ENCODE measurements at places on chromosomes 4 and X.

DNA sequence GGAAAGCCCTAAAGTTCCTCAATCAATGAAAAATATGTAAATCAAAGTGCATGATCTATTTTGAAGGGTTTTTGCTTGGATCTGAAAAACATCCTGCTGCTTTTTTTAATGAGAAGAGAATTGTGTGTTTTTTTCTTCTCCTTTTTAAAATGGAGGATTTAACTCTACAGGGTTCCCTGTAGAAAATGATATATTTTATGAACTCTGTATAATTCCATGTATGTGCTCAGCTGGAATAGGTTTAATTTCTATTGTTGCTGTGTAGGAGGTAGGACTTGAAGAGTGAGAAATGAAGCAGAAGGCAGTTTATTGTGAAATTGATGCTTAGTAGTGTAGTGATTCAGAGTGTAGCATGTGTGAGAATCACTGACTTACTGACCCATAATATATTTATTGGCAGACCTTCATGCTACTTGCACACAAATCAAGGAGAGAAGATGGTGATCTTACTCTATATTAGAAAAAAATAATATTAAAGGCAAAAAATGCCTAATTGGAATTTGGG is 286.8 kb upstream of the FSTL5 start:
- no peak for DNase-seq

DNA sequence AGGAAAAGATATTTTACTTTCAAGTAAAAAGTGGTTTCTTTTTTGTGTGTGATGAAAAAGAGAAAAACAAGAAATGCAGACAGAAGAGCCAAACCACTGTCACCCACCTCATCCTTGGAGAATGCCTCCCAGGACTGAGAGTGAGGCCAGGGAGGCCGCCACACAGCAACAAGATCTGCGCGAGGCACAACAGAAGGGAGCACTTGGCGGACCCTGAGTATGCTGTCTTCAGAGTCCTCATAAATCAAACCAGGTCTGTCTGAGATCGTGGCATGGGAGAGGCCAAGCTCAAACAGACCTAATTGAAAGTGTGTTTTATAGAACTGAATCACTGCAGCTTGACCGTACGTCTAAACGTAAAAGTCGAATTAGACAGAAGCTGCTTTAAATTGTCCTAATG is 134.3 kb upstream of the VCX2 start:
- DNase-seq: no peak

DNA sequence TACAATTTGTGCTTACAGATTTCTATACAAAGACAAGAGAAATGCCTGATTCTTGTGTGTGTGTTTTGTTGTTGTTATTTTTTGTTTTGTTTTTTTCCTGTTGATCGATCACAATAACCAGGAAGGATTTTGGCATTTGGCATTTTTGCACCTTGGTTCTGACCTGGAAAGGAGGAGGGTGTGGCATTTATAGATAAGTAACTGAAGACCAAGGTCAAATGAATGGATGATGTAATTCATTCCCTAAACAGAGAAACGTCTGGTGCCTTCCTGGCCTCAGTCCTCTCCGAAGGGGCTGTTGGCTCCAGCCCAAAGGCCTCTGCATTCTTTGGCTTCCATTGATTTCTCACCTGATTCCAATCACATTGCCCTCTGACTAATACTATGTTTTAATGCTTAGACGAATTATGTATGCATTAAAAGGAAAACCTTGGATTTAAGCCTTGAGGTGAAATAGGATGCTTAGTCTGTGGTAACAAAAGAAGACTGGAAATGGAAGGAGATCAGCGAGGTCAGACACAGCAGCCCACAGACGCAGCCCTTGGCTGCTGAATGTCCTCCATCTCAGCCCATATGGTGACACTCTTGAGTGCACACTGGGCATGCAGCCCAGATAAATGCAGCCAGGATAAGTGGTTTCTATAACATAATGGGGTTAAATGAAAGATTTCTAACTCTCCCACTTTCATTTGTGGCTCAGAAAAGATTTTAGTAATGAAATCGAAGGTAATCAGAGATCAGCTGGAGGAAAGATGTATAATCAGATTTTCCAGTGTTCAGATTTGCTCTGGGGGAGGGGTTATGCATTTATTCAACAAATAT is 60.5 kb upstream of the TRIM2 start:
- no peak for DNase-seq

- no peak for DNase-seq
Measured at GRCh38 chrX:134782796-134783195, 124.5 kb upstream of the PLAC1 start.

GRCh38 chrX:23334848-23335599 is at the start of gene PTCHD1:
Gene PTCHD1, plus strand, starts transcription at chrX:23334849. Its CDS starts 27 bp downstream, at chrX:23334876.
- DNase-seq: no peak

GRCh38 chrX:55167124-55167803 is 52.9 kb upstream of the PAGE5 start:
- DNase-seq: no peak

DNA sequence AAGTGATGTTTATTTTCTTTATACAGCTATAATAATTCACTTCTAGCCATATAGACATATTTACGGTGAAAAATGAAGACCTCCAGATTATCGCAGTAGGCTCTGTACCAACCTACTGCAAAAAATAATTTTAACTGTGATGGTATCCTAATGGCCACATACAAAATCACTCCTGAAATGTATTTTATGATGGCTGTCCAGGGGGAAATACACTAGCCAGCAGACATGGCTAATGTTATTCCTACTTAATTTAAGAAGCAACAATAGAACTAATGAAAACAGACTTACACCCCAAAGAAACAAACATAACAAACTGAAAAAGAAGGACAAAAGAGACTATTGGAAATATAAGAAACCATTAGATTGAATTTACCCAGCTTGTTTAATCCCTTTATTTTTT is 4.6 kb downstream of the NKX6-1 start:
- DNase-seq: no peak

- DNase-seq: no peak
Measured at GRCh38 chr4:188053302-188053701, 56.1 kb downstream of the TRIML2 start.

DNA sequence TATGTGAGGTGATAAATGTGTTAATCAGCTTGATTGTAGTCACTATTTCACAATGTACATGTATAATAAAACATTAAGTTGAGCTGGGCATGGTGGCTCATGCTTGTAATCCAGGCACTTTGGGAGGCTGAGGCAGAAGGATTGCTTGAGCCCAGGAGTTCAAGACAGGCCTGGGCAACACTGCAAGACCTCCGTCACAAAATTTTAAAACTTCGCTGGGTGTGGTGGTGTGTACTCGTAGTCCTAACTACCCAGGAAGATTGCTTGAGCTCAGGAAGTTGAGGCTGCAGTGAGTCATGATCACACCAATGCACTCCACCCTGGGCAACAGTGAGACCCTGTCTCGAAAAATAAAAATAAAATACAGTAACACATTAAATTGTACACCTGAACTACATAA is 20.1 kb downstream of the LYAR start:
- DNase-seq: no peak

GRCh38 chr4:124432500-124432899 is 280.0 kb downstream of the ANKRD50 start:
- DNase-seq: no peak

GRCh38 chrX:136549226-136549625 is 17.2 kb downstream of the VGLL1 start:
- no peak for DNase-seq

DNA sequence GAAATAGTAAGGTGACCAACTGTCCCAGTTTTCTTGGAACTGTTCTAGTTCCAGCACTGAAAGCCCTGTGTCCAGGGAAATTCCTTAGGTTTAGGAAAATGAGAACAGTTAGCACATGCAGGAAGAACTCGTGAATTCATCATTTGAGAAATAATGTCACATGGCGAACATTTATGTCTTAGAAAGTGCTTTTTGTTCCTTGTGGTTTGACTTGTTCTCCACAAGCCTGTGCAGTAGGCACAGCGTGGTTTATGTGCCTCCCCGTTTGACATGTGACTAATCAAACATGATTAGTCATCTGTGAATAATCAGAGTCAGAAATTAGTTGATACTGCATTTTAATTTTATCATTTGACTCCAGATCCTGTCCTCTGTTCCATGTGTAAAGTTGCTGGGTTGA is 556.0 kb upstream of the CPEB2 start:
- no peak for DNase-seq

DNA sequence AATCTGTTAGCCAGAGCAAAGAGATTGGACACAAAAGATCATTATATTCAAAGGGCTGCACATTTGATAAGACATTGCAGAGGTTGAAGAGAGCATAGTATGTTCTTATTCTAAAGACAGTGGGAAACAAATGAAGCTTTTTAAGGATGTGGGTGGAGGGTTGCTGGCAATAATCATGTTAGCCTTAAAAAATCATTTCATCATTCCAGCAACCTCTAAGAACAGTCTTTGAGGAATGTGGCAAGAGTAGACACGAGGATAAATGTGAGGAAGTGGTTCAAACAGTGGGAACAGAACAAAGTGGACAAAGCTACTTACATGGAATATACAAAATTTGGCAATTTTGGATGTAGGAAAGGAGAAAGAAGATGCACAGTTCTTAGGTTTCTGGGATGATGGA is 167.3 kb upstream of the SPRY1 start:
- no peak for DNase-seq

- no peak for DNase-seq
Measured at GRCh38 chr4:3030566-3031356, 43.6 kb downstream of the HTT-AS start.

GRCh38 chr4:157702831-157703230 is 470.0 kb downstream of the GASK1B start:
- no peak for DNase-seq

DNA sequence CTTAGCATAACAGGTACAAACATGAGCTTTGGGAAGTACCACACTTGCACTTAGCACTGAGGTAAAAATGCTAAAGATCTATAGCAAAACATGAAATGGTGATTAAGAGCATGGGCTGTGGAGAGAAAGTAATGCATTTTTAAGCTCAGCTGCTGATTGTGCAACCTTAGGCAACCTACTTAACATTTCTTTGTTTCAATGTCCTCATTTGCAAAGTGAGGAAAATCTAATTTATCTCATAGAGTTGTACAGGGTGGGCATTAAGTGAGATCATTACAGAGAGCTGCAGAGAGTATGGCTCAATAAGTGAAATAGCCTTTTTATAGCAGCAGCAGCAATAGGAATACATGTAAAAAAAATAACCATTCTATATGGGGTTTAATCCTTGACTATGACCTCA is 87.0 kb downstream of the PAK3 start:
- no peak for DNase-seq

- DNase-seq: no peak
Measured at GRCh38 chr4:82136161-82136801, 237.5 kb downstream of the HNRNPD start.

DNA sequence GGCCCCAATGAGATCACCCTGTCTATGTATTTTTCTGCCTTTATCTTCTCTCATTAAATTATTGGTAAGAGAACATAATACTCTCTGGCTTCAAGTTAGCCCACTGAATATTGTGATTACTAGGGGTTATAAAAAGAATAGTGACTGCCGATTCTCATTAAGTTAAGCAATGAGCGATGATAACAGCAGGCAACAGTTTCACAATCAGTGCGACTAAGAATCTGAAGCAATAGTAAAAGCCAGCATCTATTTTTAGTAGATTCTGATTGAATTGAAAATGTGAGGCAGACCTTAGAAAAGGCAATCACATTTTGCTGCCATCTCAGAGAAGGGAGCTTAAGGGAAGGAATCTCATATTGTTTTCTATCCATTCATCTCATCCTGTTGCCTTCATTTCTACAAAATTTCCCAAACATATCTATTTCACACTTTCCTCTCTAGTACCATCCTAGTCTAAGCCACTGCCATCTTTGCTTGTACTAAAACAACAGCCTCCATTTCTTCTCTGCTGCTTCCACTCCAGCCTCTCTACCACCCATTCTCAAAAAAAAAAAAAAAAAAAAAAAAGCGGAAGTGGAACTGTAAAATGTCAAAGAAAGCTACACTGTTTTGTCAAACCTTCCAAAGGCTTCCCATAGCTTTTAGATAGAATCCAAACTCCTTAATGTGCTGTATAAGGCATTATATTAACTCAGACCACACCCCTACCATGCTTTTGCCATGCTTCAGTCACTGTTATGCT is 17.4 kb downstream of the GABRA4 start:
- no peak for DNase-seq

DNA sequence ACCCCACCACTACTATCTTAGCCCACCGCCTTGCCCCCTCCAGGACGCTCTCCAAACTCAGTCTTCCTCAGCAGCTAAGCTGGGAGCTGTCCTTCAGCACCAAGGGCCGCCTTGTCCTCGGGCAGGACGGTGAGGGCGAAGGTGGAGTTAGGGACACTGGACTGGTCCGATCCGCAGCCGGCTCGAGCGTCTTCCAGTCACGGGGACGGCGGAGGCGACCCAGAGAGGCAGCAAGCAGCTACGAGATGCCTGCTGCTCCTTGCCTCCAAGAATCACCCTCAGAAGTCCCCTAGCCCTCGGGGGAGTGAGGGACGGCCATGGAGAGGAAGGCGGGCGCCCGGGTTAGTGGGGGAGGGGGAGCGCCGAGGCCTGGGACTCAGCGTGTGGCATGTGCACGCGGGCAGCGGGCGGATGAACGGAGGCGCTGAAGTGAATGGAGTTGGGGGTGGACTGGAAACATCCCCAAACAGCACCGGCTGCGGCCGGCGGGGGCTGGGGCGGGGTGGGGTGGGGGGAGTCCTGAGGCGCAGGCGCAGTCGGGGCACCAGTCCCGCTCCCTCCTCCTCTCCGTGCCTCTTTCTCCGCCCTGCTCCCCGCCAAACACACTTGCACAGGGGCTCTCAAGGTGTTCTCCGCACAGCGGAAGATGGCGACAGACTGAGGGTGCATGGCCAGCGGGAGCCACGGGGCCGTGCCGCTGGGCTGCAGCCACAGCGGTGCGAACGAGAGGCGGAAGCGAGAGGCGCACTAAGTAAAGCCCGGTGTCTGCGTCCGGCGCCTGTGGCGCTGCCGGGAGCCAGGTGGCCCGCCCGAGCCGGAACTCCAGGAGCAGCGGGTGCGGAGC is at the start of gene NALF2:
TSS of gene NALF2 (plus strand) at position 545 of the 844 bp plus-strand sequence. CDS start 957 bp downstream, outside the sequence.
- peak; percentile 49 for DNase-seq

DNA sequence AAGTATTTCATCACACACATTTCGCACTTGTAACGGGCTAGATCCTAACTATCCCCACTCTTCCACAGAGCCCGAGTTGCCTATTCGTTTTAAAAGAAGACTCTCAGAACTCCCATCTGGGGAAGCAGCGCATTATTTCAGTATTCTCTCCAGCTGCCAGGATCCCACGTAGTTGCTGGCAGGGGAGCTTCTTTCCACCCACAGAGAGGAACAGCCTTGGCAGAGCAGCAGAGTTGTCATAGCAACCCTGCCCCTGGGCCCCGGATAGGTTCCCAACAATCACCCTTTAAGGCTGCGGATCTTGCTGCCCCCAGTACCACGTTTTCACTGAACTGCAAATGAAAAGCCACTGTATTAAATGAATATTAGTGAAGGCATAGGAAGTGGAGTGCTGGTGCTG is 106.7 kb downstream of the GPM6A start:
- DNase-seq: no peak

Measured in left ventricle myocardium inferior (tissue), 1 donor.